ENCODE measurements at places on chromosomes 6 and 20.

DNA sequence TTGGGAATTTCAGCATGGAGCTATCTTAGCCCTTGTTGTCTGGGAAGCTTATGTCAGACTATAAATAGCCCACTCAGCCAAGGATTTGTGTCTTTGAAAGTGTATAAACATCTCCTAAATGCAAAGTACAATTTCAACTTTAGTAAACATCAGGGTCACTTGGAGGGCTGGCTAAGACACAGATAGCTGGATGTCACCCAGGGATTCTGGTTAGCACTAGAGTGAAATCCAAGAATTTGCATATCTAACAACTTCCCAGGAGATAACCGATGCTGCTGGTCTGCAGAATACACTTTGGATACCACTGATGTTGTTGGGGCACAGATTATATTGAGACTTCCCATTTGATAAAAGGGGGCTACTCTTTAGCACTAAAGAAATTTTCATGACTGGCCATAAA, 130.9 kb downstream of the PAX1 start:
- DNase-seq: no peak

DNA sequence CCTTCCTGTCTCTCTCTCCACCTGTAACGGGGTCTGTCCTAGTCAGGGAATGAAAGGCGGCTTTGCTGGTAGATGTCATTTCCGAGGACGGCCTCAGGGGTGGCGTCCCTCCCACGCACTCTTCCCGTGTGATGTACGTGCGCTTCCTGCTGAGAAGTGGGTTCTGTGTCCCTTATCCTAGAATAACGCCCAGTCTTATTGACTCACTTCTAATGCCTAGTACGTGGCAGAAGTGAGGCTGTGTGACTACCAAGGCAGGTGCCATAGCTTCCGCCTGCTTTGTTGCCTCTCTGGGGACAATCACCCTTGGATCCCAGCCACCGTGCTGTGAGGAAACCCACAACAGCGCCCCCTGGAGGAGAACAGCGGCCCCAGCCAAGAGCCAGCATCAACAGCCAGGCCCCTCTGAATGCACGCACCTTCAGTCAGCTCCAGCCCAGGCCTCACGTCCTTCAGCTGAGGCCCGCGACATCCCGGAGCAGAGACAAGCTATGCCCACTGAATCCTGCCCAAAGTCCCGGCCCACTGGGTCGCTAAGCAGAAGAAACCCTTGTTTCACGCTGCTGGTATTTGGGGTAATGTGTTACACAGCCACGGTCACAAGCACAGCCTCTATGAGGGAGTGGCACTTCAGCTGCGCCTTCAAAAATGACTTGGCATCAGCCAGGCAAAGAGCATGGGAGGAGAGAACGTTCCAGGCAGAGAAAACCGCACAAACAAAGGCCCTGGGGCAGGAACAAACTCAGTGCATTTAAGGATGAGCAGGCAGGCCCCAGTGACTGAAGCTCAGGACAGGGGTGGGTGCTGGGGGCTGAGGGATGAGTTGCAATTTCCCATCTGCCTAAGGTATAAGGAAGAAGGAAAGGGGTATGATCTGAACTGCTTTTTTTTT, 224.2 kb downstream of the NFATC2 start:
- peak; percentile 72 for DNase-seq

GRCh38 chr6:41376176-41376575, 40.8 kb downstream of the NCR2 start:
- DNase-seq: no peak

DNA sequence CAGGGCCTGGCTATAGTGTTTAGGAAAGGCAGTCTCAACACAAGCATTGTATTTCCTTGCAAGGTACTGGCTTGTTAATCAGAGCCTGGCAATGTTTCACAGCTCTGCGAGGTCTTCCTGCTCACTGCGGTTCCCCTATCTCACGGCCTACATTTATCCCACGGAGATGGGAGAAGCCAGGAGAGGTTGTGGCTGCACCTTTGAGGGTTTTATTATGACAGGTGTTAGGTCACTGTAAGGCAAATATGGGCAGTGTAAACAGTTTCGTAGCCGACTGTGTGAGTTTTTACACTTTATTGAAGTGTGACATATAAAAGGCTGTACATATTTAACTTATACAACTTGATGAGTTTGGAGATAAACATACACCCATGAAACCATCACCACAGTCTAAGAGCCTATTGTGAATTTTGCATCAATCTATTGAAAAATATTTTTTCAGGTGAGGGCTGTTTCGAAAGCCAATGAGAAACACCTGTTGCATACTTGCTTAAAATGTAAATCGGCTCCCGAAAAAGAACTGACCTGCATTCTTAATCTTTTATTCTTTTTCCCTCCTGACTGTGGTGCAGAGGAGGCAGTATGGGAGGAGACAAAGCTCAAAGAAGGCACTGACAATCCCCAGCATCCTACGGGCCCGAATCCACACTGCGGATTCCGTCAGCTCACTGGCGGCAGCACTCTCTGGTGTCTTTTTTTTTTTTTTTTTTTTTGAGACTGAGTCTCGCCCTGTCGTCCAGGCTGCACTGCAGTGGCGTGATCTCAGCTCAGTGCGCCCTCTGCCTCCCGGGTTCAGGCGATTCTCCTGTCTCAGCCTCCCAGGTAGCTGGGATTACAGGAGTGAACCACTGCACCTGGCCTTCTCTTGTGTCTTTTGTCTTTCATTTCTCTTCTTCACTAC, 7.5 kb upstream of the RBM38 start:
- no peak for DNase-seq

- DNase-seq: peak; percentile 27
Measured at GRCh38 chr6:66429210-66429609, 722.2 kb upstream of the EYS start.

DNA sequence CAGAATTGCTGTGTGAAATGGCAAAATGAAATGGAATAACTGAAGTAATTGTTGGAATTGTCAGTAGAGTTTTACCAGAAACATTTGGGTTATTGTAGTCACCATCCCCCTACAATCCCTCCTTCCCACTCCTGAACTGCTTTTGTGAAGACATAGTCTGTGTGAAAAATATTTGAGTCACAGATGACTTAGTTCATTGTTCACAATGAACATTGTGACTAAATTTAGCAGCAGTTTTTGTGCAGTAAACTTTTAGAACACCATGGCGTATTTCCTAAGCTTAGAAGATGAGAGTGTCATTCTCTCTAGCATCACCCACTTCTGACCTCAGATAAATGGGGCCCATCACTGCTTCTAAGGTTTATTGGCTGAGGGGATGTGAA, 11.0 kb downstream of the OTOR start:
- DNase-seq: no peak

DNA sequence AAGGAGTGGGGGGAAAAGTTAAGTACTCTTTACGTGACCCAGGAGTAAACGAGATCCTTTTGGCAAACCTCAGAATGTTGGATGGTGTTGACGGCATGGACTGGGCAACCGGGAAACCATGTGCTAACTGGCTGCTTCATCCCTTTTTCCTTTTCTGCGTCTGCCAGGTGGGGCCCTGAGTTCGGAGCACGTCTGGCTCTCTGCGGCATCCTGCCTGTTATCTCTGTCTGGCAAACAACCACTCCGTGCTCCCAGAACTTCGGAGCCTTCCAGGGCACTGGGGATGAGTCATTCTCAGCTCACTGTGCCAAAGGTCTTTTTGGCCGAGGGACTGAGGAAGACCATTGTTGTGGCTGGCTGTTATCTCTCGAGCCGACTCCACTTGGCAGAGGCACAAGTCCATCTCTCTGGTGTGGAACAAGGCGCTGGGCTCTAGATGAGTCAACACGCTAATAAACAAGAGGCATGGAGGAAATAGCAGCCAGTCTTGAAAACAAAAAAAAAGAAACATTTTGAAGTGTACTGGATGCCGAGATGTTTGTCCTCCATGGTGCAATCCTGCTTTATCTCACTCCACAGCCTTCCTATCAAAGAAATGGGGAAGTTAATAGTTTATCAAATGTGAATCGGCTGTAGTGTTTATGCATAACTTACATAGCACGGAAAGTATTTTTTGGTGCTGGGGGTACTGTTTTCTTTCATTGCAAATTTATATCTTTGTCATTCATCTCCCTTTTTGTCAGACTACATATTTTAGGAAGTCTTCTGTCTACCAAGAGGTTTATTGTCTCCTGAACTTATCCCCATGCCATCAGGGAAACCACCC, 64.6 kb upstream of the TXNDC5 start:
- peak; percentile 8 for DNase-seq

DNA sequence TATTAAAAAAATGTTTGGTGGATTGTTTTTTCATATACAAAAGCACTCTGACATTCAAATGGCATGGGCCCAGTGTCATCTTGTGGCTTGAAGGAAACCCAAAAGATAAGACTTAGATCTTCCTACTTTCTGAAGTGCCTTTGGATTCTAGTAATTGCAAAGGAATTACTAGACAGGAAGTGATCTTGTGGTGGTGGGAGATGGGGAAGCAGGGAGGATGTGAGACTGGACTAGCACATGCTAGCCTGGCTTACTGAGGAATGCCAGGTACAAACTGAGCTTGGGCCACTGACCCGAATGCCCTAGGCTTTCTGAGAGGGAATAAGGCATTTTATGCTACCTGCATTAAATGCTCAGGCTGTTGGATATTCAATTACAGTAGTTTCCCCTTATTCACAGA, 59.0 kb downstream of the AFG1L start:
- DNase-seq: no peak

GRCh38 chr6:132959639-132960326, 145.4 kb downstream of the RPS12 start:
- DNase-seq: no peak

GRCh38 chr6:125802943-125803377, 12.2 kb downstream of the NCOA7 start:
- DNase-seq: no peak

DNA sequence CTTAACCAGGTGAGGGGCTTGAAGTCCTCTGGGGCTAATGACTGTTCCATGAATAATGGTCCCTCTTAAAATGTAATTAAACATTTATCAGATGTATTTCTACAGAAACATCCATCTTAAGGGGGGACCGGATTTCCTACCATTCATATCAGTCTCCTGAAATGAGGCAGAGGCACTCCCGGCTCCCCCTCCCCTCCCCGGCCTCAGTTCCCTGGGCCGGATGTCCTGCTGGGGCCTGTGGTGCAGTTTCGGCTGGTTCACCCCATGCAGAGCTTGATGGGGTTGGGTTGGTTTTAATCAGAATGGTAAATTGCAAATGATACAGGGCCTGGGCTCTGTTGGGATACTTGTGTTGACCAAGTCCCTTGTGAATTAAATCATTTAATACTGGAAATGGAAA, 349.4 kb downstream of the PREX1 start:
- no peak for DNase-seq

GRCh38 chr6:83199863-83200225, 6.7 kb downstream of the RWDD2A start:
- no peak for DNase-seq

- DNase-seq: peak; percentile 37
Measured at GRCh38 chr6:124963831-124964763, 1.9 kb downstream of the RNF217 start.

- no peak for DNase-seq
Measured at GRCh38 chr6:111738156-111738555, 132.5 kb upstream of the TRAF3IP2 start.

DNA sequence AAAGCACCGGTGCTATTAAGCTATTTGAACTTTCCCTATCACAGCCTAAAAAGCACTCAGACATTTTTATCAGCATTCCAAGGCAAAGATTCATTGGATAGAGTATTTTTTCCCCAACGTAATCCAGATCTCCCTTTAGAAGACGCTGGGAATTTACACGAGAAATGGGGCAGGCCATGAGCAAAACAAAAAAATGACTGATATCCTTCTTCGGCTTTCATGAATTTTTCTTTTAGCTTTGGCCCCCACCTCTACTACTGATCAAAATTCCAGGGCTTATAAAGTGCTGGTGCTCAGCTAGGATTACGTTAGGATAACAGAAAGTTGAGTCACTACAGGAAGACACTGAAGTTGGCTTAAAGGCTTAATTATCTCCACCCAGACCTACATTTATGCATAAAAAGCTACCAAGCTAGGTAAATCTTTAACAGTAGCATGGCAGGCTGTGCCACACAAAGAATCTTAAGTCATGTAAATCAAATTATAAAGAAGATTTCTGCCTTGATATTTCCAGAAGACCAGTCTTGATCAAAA, 418.5 kb upstream of the BTBD3 start:
- no peak for DNase-seq

- DNase-seq: peak; percentile 9
Measured at GRCh38 chr6:23174781-23175361, 605.5 kb downstream of the HDGFL1 start.

- peak; percentile 64 for DNase-seq
Measured at GRCh38 chr6:108651340-108652227, 90.9 kb downstream of the FOXO3 start.

DNA sequence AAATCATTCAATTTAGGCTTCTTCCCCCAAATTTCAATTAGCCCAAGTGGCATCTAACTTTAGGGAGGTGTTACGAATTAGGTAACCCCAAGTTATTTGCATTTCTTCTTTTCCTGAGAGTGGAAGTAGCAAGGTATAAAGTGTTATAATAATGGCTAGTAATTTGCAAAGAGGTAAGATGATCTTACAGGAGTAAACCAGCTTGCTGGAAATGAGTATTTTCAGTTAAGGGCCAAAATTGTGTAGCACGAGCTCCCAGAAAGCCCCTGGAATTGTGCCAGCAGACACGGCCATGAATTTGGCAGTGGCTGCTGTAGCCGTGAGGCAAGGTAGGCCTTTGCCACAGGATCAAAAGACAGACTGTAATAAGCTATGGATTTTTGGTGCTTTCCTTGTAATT, 38.0 kb downstream of the CITED2 start:
- DNase-seq: no peak

GRCh38 chr20:50350510-50351249, 159.5 kb upstream of the PTPN1 start:
- DNase-seq: no peak

DNA sequence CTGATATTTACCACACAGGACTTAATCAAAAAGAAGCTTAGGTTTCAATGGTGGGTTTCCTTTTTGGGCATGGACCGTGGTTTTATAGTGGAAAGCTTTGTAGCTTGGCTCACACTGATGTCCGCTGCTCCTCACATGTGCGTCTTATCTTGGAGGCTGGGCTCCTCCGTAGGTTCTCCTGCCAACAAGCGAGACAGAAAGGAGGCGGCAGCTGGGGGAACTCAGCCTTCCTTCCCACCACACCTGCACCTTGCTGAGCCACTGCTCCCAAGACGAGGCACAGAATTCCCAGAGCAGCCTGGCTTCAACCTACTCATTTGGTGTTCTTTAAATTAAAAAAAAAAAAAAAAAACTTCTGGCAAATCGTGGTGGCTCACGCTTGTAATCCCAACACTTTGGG, 235.5 kb upstream of the QKI start:
- DNase-seq: no peak

- DNase-seq: no peak
Measured at GRCh38 chr6:17577059-17577458, 23.0 kb upstream of the FAM8A1 start.

- no peak for DNase-seq
Measured at GRCh38 chr6:110882824-110883554, 8.4 kb downstream of the AMD1 start.

GRCh38 chr6:150112233-150112632, 30.6 kb upstream of the PPP1R14C start:
- DNase-seq: no peak

- no peak for DNase-seq
Measured at GRCh38 chr6:152846825-152847224, 96.2 kb downstream of the VIP start.
